Activated CD4-positive, alpha-beta T cell treated with anti-CD3 and anti-CD28 coated beads, Interleukin-10, Interleukin-2, amounts not matched to agents 100 ng/mL and 50 ng/mL, durations not matched to agents 16 hours and 8 hours (primary cell): ENCODE measurements at places on chromosomes 4 and X.

DNA sequence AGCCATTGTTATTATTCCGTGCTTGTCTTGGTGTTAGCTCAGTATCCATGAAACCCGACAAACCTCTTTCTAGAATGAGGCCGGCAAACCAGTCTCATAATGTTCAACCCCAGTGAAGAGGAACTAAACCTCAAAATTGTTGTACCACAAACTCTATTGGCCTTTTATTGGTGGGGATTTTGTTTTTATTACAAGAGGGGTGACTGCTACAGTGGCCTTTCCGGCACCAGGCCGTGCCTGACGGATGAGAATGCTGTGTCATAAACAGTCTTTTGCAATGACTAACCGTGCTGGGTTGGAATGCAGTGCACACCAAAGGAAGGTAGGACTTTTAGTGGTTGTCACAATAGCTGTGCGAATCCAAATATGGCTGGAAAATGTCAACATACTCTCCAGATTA is 60.8 kb downstream of the SHROOM2 start:
- DNase-seq: no peak

DNA sequence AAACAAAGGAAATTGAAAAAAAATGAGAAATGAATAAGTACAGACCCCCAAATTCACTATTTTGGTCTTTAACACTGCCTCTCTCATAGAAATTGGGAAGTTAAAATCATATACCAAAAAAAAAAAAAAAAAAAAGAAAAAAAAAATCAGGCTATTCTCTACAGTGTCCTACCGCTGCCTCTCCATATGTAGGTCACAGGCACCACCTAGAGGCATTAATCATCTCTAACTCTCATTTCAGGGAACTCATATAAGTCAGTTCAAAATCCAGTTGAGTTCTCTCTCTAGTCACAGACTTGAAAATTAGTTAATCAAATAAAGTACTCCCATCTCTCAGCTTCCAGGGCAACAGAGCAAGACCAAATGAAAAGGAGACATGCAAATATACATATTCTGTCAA is 47.9 kb downstream of the COX18 start:
- DNase-seq: peak; percentile 24

- no peak for DNase-seq
Observed at GRCh38 chr4:169031392-169031791, 21.3 kb upstream of the CBR4 start.

DNA sequence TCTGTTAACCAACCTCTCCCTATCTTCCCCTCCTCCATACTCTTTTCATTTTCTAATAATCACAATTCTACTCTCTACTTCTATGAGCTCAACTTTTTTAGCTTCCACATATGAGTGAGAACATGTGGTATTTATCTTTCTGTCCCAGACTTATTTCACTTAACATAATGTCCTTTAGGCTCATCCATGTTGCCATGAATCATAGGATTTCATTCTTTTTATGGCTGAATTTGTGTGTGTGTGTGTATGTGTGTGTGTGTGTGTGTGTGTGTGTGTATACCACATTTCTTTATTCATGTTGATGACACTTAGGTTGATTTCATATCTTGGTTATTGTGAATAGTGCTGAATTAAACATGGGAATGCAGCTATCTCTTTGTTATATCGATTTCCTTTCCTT is 37.4 kb downstream of the RUFY3 start:
- no peak for DNase-seq

DNA sequence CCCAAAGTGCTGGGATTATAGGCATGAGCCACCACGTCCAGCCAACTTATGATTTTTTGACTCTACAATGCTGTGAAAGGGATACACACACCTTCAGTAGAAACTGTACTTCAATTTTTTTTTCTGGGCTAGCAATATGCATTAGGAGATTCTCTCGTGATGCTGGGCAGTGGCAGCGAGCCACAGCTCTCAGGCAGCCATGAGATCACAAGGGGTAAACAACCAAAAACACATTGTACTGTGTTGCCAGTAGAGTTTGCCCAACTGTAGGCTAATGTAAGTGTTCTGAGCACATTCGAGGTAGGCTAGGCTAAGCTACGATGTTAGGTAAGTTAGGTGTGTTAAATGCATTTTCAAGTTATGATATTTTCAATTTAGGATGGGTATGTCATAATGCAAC is 25.7 kb downstream of the RAB33A start:
- no peak for DNase-seq

- no peak for DNase-seq
Observed at GRCh38 chr4:3223956-3224748, 24.8 kb upstream of the MSANTD1 start.

DNA sequence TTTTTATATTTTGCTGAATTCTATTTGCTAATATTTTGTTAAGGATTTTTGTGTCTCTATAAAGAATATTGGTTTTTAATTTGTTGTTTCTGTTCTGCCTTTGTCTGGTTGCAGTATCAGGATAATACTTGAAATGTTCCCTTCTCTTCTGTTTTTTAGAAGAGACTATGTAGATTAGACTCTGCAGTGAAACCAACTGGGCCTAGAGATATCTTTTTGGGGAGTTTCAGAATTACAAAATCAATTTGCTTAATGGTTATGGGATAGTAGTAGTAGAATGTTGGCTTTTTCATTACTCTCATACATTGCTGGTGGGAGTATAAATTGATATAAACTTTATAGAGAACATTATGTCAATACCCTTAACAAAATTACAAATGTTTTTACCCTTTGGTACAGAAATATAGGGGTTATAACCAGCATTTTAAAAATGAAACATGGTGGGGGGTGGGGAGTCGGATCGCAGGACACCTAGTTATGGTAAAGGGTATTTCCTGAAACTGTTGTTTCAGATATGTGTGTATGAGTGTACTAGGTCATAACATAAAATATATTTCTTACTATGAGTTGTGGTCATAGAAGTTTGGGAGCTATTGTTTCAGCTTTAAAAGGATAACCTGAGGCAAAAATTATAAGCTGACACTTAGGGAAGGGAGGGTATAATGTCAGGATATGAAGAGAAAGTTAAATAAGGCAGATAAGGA is 29.0 kb downstream of the CLOCK start:
- peak; percentile 21 for DNase-seq

GRCh38 chr4:157270108-157270507 is 49.6 kb downstream of the GRIA2 start:
- DNase-seq: no peak

- no peak for DNase-seq
Observed at GRCh38 chr4:100555611-100556337, 38.0 kb upstream of the EMCN start.

- DNase-seq: peak; percentile 10
Observed at GRCh38 chr4:76585897-76586360, 150.9 kb downstream of the SHROOM3 start.

DNA sequence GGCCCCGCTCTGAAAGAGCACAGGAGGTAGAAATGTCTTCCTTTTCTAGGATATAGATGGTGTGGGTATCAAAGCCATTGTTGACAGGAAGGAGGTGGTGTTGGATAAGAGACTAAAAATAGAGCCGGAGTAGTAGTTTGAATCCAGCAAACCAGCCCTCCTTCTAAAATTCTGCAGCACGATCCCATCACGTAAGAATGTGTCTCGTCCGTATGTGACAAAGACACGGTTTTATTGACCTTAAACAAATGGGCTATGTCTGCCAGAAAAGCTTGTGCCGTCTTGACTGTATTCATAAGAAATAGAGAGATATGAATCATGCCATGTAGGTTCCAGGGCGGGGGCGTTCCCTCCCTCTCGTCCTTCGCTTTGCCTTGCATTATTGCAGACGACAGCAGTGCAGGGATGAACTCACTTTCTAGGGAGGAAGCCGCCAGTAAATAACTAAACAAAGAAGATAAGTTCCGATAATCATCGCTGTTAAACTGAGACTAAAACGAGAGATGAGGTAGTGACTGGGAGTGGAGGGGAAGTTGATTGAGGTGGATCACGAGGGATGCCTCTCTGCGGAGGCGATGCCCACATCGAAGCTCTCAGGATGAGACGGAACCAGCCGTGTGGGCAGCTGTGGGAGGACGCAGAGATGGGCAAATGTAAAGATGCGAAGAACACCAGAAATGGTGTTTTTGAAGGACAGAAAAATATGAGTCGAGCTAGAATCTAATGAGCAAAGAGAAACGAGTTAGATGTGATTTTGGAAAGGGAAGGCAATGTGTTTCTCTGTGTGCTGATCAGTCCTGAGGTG is 3.4 kb downstream of the TENM3 start:
- DNase-seq: no peak

- peak; percentile 95 for DNase-seq
Observed at GRCh38 chr4:40199999-40200874, 3.4 kb downstream of the RHOH start.

DNA sequence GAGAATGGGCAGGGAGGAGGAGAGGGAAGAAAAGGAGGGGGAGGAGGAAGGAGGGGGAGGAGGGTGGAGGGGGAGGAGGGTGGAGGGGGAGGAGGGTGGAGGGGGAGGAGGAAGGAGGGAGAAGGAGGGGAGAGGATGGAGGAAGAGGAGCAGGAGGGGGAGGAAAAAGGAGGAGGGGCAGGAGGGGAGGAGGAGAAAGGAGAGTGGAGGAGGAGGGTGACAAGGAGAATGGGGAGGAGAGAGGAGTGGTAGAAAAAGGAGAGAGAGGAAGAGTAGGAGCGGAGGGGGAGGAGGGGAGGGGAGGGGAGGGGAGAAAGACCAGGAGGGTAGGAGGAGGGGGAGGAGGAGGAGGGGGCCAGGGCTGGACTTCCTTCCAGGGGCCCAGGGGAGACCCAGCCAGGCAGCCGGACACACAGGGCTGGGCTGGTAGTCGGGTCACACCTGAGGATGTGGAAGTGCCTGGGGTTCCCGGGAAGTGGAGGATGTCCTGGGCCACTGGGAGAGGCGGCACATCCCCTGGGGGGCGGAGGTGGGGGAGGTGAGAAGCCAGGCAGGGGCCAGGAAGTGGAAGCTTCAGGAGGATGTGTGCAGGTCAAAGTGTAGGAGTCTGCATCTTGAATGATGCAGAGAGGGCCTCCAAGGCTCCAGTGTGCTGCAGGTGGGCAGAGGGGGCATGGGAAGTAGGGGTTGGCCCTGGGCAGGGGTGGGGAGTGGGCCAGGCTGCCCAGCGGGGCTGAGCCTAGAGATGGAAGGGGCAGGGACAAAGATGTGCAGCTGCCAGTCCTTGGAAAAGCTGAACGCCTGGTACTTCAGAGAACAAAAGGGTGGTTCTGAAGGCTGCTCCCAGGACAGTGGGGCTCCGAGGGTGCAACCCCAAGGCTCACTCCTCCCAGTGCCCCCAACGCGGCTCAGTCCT is 18.8 kb downstream of the IL3RA start:
- DNase-seq: no peak

DNA sequence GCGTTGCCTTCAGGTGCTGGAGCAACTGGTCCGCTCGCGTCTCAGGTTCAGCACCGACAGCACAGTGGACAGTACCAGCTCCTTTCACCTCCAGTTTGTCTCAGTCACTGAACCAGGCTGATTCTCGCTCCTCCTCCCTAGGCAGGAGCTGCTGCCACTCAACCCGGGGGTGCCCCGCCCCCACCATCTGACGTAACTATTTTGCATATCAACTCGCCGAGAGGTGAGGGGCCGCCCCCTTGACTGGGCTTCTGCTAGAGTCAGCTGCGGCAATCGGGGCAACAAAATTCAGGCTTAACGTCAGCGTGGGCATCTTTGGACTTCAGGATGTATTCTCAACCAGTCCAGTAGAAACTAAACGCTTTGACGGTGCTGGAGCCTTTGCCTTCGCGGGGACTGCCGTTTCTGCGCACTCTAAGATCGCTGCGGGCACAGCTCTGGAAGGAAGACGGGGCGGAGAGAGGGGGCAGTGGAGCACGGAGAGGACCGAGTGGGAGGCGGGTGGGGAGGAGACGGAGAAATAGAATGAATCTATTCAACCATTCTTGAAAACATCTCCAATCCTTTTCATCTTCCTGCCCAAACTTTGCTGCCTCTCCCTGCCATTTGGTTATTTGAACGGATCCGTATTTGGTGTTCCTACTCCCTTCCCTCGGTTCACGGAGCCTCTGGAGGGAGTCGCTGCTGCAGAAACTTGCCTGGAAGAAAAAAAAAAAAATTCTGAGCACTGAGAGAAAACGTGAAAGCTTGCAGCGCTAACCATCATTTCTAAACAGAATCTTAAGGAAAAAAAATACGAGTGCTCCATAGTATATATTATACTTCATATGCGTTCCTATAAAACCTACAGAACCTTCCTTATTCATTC is at the start of gene FSTL5:
FSTL5 (minus strand) TSS at position 109 of the 868 bp plus-strand sequence. CDS start 52,604 bp downstream, outside the sequence.
- peak; percentile 56 for DNase-seq

- DNase-seq: peak; percentile 4
Observed at GRCh38 chr4:15034071-15034764, 31.9 kb downstream of the CPEB2 start.

- DNase-seq: no peak
Observed at GRCh38 chr4:123619326-123619725, 222.7 kb downstream of the SPRY1 start.

DNA sequence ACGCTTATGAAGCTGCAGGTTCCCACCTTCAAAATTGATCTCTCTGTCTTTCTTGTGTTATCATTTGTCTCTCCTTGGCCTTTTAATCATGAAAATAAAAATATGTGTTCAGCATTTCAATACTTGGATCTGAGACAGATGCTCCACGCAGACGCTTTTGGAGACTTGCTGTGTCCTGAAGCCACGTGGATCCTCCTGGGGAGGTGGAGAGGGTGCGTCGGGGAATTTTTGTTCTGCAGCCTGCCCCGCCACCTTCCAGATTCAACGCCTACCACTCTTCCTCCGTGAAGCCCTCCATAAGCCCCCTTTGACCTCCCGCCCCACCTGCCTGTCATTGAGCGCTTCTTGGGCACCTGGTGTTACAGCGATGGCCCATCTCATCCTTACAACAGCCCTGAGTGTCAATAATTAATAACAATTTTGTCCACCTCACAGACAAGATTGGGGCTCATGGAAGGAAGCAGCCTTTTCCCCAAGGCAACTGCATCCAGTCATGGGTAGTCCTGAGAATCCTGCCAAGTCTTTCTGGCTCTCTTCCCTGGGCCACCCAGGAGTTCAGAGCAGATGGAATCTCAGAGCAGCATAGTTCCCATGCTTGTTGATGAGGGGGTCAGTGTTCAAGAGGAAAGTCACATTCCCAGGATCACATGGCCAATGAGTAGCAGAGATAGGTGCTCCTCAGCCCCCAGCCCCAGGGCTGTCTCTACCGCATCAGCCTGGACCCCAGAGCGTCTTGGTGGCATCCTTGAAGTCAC is 172.6 kb upstream of the PSAPL1 start:
- DNase-seq: no peak

GRCh38 chrX:46039526-46039925 is 505.7 kb downstream of the ZNF674 start:
- DNase-seq: no peak

GRCh38 chr4:172152284-172152683 is 339.1 kb downstream of the GALNTL6 start:
- no peak for DNase-seq

DNA sequence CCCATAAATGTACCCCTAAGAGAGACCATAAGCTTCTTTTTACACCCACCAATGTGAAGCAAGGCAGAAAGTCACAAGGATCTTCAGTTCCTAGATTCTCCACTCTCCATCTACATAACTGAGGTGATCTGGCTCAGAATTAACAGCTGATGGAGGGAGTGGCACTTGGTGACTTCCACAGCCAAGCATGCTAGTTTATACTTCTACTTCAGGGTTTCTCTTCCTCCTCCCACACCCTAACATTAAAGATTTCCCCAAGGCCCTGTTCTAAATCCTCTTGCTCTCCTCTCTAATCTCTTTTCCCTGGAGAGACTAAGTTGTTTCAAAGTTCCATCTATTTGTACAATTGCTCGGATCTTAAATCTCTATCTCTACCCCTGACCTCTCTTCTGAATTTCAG is 81.1 kb downstream of the MBNL3 start:
- DNase-seq: no peak

GRCh38 chr4:57243076-57243475 is 132.9 kb upstream of the IGFBP7 start:
- no peak for DNase-seq
